ENCODE measurements at places on chromosomes 11 and 22. TPM values are rescaled to one million over a fixed set of nuclear protein-coding genes. Genes with fewer than 3 reads are reported as not detected.

The CAVIN3 gene
- 26.7 TPM for total RNA-seq

The OR52N4 gene
- not detected for total RNA-seq

The FAM83F gene
- total RNA-seq: not detected

The MS4A4E gene
- total RNA-seq: not detected
